Kidney glomerular epithelial cell (primary cell): ENCODE measurements at places on chromosomes 6 and 20.

GRCh38 chr20:31473331-31474096, 1.4 kb downstream of the DEFB124 start:
- DNase-seq: no peak

DNA sequence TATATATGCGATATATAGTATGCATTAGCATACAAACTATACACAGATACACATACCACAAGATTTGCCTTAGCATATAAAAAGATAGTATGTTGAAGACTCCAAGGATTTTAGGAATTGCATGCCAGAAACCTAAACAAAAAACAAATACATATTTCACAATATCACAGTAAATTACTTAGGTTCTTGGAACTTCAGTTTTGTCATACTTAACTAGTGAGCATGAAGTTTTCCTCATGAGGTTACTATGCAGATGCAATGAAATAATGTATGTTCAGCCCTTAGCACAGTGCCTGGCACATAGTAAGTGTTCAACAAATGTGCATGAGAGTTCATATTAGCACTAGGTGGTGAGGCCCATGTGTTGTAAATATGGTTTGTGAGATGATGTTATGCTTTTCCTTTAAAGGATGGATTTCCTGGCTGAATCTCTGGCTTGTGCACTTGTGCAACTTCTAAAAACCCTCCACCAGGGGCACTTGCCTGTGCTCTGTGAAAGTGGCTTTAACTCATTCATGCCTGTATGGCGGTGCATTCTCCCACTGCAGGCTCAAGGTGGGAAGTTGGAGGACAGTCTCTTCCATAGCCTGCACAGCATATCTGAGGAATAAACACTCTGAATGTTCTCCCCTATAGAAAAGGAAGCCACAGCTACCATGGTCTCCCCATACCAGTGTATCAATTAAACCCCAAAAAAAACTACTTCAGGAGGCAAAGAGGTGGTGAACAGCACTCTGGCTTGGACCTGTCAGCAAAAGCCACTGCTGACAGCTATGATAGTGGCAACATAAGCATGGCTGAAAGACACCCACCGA, 624.1 kb upstream of the CDH4 start:
- DNase-seq: no peak

GRCh38 chr6:11601776-11602605, 64.4 kb downstream of the TMEM170B start:
- no peak for DNase-seq

DNA sequence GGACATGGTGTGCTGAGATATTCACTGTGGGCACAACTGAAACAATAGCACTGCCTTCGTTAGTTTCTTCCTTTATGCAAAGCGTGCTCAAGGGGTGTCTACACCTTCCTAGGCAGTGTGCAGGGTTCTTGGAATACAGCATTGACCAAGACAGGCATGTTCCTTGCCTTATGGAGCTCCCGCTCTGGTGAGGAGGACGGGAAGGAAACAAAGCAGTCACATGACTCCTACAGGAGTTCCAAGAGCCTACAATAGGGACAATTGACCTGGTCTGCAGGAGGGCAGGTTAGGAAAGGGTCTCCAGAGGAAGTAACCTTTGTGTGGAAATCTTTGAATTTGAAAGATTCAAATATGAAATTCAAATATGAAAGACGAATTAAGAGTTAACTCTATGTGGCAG, 25.8 kb upstream of the SIRPB2 start:
- DNase-seq: no peak

DNA sequence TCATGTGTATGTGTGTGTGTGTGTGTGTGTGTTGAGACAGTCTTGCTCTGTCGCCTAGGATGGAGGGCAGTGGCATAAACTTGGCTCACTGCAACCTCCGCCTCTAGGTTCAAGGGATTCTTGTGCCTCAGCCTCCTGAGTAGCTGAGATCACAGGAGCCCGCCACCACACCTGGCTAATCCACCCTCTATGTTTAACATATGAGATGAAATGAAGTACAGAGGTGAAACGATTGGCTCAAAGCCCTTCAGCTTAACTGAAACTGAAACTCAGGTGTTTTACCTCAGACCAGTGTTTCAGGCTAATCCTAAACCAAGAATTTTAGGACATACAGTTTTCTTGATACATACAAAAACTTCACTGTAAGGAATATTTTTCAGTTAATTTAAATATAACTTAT, 167.3 kb downstream of the KCNQ5 start:
- no peak for DNase-seq

- no peak for DNase-seq
Measured at GRCh38 chr6:158803733-158804143, 15.4 kb downstream of the EZR start.

- no peak for DNase-seq
Measured at GRCh38 chr6:168148231-168148849, 69.3 kb upstream of the FRMD1 start.

GRCh38 chr6:104711371-104711770, 148.3 kb downstream of the HACE1 start:
- DNase-seq: no peak
